ENCODE measurements at places on chromosomes 2 and 18. TPM values are rescaled to one million over a fixed set of nuclear protein-coding genes. Genes with fewer than 3 reads are reported as not detected.

Gene ATP6V1C2
- total RNA-seq: not detected

Gene TUBA3E
- not detected for total RNA-seq

DNA sequence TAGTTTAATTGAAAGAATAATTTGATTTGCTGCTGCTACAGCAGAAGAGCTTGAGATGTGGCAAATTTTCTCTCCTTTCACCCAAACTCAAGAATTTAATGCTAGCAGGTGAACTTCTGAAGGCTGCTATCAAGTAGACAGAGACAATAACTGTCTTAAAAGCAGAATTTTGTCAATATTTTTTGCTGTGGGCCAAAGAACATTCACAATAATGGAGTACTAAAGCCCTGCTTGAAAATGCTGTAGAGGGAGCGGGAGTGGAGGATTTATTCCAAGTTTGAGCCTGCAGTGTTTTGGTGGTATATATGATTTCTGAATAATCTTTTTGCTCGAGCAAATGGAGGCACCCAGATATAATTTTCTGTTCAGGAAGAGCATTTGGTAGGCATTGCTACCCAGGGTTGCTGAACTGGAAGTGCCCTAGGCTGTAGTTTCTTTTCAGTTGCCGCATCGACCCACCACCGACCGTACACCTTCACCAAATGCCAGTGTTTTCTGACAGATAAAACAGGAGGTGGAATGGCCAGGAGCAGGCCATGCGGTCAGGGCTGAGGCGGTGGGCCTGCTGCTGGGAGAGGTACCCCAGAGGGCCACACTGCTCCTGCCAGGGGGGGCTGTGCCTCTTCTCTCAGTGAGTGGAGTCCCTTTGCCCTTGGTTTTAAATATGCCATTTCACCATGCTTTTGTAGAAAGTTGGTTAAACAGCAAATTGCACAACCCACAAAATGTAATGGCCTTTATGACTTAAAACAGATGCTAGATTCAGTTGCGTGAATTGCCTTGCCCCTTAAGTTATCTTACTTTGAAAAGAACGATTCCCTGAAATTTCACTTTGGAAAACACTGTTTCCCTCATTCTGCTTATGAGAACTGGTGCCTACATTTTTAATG, 36.4 kb downstream of the TSHZ1 start:
- DNase-seq: no peak

DNA sequence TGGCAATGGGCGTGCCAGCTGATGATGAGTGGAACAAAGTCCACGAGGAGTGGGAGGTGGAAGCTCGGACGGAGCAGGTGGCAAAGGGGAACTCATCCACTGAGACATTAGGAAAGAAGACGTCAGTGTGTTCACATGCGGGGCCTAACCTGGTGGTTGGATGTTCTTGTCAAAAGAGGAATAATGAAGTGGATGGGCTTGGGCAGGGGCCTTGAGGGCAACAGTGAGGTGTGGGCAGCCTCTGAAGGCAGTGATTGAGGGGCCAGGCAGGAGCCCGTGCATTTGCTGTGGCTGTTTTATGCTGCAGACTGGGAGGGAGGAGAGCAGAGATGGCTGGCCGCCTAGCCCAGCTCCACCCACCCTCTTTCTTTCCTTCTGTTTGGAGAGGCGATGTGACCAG, 74.5 kb downstream of the LRRC30 start:
- DNase-seq: no peak

GRCh38 chr18:66752733-66753132, 148.8 kb upstream of the CDH19 start:
- DNase-seq: no peak

Gene CUL3
- 103 TPM for total RNA-seq

Gene FBXO48
- 2.5 TPM for total RNA-seq

Gene USP34
- total RNA-seq: 92.3 TPM

Gene CENPA
- total RNA-seq: 18.5 TPM

GRCh38 chr2:222076973-222077690, 221.7 kb downstream of the PAX3 start:
- no peak for DNase-seq

Gene CHRNA1
- not detected for total RNA-seq

GRCh38 chr2:51695531-51695930, 663.6 kb upstream of the NRXN1 start:
- DNase-seq: no peak

- no peak for DNase-seq
Observed at GRCh38 chr2:79831961-79832360, 319.1 kb downstream of the CTNNA2 start.

All from natural killer cell treated with Interleukin-12 subunit alpha and Interleukin-12 subunit beta and Interleukin-15 and Interleukin-18, amount 100 ng/mL, for 72 hours (primary cell).